ENCODE measurements at places on chromosomes 4 and X.

DNA sequence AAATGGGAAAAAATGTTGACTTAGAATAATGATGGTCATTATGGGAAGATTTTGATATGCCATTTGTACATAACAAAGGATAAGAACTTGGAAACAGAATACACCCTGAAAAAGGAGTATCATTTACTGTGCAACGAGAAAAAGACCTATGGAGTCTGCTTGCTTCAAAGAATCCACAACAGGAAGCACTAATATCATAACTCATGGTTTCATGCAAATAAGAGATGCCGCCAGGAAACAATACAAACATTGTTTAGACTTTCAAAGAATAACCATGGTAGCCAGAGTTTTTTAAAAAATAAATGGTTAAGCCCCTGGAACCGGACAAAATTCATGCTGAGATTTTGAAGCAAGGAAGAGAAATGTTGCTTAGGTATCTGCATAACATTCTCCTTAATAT is 139.9 kb upstream of the ETNPPL start:
- DNase-seq = no peak

DNA sequence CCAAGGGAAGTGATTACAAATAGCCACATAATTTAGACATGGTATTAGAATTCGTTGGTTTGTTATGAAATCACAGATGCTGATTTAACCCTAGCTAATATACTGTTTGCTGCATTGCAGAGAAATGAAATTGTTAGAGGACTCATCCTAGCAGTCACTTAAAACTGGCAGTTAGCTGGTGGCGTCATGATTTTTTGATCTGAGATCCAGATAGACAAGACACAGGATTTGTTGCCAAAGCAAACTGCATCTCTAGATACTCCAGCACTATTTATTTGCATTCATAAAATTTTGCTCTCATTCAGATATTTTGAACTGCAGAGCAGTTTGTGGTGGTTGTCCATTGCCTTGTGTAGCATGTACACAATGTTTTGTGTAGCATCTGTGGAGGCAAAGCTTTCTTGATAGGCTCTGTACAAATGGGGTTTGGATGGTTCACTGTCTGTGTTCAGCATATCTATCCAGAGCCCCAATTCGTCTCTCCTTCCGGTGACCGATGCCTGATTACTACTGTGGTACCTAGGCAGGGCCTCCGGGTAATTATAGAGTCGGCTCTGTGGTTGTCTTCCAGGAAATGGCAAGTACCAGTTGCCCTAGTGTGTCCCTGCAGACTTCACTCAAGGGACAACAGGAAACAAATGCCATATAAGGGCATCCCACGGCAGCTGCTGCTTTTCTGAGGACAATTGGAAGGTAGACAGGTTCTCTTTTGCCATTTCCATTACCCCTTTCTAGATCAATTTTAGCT is 30.1 kb upstream of the SPARCL1 start:
- DNase-seq = no peak

- DNase-seq = no peak
Measured at GRCh38 chrX:151771726-151772125, 37.2 kb downstream of the CNGA2 start.

- DNase-seq = no peak
Measured at GRCh38 chr4:1518997-1519700, 112.9 kb upstream of the NKX1-1 start.

- DNase-seq = no peak
Measured at GRCh38 chr4:17967078-17967477, 54.5 kb downstream of the LCORL start.

GRCh38 chr4:153365003-153365402 is 20.5 kb downstream of the MND1 start:
- DNase-seq = no peak

- DNase-seq = no peak
Measured at GRCh38 chr4:7697343-7697742, 242.3 kb downstream of the AFAP1 start.

- DNase-seq = no peak
Measured at GRCh38 chr4:151417766-151418376, 8.9 kb downstream of the FHIP1A start.

DNA sequence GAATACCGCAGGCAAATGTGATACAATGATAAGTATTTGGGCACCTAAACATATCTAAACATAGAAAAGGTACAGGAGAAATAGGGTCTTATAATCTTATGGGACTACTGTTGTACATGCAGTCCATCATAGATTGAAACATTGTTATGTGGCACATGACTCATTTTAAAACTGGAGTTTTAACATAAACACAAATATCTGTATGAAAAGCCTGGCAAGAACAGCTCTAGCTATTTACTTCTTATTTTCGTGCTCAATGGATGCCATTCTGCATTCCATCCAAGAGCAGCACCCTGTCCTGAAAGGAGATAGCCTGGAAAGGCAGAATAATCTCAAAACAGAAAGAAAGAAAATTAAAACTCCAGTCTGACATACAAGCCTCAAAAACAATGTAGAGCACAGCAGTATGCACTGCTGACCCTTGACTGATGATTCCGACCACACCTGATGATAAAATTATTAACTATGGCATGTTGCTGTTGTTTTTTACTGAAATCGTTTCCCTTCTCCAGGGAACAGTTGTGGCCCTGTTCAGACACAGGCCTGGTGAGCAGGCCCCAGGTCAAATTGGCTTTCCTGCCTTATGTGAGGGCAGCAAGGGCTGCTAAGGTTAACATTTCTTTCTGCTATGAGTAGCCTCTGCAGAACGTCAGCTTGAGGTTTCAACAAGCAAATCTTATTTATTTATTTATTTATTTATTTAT is 152.7 kb downstream of the APBB2 start:
- DNase-seq = no peak

GRCh38 chr4:67452100-67452845 is 93.0 kb downstream of the CENPC start:
- DNase-seq = no peak

- no peak for DNase-seq
Measured at GRCh38 chr4:10007793-10008608, 13.3 kb downstream of the SLC2A9 start.

- DNase-seq = no peak
Measured at GRCh38 chr4:118337954-118338353, 14.8 kb downstream of the PRSS12 start.
